LNCaP clone FGC (cell line): ENCODE measurements at places on chromosomes 6 and 20.

- DNase-seq, result no peak
These were observed 196.7 kb upstream of the CDH4 start for GRCh38 chr20:61055180-61056010.

DNA sequence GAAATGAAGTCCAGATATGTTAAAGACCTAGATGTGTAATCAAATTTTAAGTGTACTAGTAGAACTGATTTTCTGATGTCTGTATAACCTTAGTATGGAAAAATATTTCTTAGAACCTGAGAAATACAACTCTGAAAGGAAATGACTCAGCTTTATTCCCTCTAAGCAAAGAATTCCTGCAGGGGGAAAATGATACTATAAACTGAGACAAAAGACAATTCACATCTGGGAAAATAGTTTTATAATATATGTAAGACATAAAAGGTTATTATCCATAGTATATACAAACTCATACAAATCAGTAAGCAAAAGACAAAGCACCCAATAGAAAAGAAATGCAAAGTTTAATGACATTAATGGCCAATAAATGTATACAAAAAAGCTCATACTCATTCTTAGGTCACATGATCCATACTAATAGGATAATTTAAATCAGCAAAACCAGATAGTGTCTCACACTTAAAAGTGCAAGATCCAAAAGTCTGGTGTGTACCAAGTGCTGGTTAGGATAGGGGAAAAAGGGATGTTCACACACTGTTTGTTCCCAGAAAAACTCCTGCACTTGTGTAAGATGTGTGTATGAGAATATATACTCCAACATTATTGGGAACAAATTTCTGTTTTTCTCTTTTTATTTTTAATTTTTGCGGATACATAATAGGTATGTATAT lies 22.6 kb downstream of the RNF217 start:
- DNase-seq, result no peak

DNA sequence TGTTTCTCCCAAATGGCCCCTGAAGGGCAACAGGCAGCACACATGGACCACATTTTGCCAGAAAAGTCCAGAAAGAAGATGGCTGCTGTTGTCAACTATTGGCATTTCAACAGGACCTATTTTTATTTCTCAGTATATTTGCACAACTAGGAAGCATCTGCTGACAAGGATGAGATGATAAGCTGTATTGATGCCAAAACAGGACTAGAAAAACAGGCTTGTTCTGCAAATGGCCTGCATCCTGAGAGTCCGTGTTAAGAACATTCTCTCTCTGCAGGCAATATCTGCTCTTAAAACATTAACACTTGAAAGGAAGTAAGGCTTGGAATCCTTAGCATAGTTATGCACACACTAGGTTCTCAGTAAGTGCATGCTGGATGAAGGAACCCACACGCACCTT lies 283.7 kb downstream of the ESR1 start:
- peak; percentile 95 for DNase-seq

DNA sequence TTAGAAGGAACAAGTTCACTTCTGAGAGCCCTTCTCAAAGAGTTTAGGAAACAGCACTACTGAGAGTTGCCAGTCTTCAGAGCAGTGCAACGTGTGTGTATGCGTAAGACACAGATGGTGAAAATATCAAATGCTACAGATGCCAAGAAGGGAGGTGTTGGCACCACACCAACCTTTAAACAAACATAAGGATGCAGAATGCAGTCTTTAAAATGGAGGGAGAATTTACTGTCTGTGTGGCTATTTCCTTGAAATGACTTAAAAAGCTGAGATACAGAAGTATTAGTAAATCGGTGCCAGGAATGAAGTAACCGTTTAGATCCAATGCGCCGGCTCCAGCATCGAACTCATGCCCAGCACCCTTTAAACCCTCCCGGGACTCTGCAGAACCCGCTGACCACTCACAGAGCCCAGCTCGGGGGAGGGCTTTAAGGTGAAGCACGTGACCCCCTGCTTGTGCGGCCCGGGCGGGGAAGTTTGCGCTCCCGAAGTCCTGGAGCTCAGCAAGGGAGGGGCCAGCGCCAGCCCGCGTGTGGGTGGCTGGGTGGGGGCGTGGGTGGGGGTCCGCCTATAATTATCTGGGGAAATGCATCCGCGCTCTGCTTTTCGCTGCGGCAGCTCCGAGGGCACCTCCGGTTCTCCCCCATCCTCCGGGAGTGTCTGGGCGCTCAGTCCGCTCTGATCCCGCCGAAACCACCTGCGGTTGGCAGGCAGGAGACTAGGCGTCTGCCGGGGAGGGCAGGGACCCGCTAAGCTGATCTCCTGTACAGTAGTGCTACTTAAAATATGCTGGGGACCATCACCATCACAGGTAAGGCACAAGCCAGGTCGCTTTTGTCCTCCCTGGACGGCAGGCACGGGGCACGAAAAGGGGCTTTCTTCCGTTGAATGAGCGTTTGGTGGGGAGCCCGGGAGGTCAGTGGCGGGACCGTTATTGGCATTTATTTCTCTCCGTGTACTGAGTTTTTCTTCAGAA lies 66.0 kb downstream of the ZBTB2 start:
- DNase-seq, result peak; percentile 64

DNA sequence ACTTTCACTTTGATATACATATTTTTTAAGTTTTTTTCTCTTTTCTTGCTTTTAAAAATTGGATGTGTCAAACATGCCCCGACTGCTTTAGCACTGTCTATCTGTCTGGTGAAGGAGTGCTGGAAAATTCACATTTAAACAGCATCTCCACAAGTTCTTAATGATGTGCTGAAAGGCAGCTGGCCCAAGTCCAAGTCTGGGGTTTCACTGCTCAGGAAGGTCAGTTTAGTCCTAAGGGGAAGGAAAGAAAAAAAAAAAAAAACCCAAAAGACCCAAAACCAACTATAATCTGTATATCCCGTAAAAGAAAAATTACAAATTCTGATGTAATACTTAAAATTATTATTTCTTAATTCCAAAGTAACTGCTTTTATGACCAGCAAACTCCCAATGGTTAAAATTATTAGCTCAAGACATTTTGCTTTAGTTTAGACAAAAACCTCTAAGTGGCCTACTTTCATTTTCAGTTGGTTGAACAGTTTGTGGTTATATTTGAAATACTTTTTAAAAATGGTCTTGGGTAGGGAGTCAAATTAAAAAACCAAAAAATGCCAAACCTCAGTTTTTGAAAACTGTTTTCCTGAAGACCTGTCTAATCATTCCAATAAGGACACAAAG lies 79.5 kb upstream of the PREP start:
- DNase-seq, result no peak

GRCh38 chr6:157486572-157486971 lies 105.6 kb downstream of the ZDHHC14 start:
- DNase-seq, result no peak

DNA sequence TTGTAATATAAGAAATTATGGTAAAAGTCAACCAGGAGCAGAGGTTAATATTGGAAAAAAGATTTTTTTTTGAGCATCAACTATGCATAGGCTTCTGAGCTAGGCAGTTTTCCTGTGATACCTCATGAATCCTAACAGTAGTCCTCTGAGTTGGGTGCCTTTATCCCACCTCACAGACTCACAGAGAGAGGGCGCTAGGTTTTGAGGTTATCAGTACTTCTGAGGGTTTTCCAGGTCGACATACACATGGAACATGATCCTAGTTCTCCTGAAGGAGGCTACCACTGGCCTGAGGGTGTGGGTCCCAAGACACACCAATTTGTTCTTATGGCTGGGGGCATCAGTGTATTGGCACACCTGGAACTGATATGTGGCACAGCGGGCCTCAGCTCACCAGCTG lies 358.8 kb upstream of the JAG1 start:
- DNase-seq, result no peak

DNA sequence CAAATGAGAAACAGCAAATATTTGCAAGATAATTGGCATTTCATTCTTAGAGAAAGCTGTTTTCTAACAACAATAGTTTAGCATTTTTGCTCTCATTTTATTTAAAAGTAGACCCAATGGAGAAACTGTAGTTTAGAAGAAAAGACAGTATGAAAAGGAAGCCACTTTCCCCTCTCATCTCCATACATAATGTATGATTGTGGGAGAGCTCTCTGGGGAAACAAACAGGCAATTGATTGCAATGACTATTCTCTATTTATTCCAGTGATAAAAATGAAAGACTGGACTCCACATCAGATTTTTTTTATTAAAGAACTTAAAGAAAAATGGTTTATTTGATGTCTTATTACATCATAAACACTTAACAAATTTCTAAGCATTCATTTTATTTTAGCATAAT lies 116.8 kb upstream of the SASH1 start:
- DNase-seq, result no peak

- no peak for DNase-seq
These were observed at the start of gene DST for GRCh38 chr6:56642366-56643261. Gene DST, minus strand, starts transcription at chr6:56642889.

DNA sequence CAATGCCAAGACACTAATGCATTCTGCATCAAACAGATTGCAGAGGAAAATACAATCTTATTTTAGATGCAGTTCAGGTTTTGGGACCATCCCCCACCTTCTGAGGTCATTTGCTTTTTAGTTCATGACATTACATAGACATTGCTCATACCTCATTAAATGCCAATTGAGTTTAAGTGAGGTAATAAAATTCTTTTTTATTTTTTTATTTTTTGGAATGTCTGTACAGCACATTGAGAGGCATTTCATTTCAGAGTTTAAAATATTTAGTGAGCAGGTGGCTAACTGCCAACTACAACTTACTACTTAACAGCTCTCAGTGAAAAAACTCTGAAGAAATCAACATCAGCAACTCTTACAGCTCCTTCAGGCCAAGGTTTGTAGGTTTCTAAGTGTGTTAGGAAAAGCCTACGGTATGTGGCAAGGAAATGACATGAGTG lies 482.2 kb upstream of the RNF217 start:
- DNase-seq, result no peak

- DNase-seq, result no peak
These were observed 1.7 kb upstream of the SLC22A2 start for GRCh38 chr6:160260367-160260766.

DNA sequence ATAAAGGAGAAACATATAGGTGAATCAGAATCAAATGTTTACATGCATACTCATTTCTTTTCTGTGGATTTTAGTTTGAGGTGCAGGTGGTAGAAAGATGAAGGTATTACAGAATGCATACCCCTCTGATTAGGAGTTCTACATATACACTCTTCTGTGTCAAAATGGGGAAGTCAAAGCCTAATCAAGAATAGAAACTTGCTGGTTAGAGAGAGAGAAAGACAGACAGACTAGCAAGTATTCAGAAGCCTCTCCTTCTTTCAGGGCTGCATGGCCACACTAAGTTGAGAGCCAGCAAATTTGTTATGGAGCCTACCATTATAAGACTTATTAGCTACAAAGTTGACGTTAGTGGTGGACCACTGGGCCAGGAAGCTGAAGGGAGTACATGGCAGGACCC lies 358.3 kb upstream of the EYS start:
- no peak for DNase-seq

- no peak for DNase-seq
These were observed 28.3 kb upstream of the TLDC2 start for GRCh38 chr20:36847710-36848040.

- DNase-seq, result no peak
These were observed 48.8 kb upstream of the NKX2-2 start for GRCh38 chr20:21562656-21563055.

DNA sequence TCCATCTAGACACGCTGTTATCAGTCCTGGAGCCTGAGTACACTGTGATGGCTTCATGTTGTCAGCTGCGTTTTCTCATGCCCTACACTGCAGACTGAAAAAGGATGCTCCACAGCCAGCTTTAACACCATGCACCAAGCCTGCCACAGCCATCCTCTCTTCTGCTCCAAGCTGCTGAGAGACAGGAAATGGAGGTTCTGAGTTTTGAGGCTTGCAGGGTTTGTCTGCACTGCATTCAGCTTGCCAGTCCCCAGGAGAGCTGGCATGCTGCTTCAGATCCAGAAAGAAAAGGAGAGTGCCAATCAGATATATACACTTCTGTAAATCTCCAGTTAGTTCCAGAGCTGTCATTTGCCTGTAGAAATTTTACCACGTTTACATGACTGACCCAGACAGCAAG lies 550.7 kb upstream of the FLRT3 start:
- no peak for DNase-seq

DNA sequence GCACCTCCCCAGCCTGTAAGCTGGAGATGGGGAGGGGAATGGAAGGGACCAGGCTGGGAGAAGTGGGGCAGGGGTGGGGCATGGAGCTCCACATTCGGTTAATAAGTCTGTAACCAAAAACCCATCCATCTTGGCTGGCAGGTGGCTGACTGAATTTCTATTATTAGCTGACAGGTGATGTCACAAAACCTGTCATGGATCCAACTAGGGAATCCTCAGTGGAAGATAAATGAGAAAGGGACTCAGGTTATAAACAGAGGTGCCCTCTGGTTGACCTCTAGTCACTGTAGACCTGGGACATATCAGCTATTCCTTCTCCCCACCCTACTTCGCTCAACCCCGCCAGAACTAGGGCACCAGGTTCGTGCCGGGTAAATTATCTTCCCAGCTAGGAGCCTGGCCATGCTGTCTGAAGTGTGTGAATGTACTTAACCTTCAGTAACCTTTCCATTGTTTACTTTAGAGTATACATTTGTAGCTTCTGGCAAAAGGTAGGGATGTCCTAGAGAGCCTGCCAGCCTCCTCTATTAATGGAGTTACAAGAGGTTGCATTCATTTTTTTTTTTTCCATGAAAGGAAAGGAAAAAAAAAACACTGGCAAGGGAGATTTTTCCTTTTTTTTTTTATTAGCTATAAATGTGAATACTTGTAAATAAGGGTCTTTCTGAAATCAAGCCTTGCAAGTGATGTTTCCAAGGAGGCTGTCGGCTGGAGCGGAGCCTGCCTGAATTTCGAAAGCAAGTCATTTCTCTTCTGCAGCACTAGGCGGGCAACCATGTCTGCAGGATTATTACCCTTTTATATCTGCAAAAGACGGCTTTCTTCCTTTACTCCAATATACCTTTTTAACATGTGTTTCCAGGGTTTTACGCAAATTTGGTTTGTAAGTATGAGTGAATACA lies 135.9 kb downstream of the TMEM242 start:
- DNase-seq, result peak; percentile 91

DNA sequence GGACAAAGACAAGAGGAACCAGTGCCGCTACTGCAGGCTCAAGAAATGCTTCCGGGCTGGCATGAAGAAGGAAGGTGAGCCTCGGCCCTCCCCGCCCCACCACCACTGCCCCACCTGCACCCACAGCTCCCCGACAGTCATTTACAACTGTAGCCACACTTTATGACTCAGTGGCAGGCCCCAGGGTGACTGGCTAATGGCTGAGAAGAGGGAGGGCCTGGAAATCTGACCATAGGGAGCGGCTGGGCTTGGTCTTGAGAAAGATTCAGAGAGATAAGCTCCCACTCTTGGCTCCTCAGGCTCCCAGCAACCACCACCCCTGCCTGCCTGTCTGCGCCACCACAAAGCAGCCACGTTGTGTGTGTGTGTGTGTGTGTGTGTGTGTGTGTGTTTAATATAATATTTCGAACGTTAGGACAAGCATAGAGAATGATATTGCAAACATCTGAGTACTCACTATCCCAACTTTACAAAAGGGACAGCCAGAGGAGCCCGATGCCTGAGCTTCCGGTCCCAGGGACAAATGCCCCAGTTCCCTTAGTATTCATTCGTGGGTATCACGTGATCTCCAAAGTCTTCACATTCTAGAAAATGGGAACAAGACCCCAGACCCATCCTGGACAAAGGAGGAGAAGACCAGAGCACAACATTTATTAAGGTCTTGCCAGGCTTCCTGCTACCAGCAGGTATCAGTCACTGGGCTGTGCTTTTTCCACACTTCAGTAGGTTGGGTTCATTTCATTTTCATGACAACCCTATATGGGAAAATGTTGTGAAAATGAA lies 52.1 kb downstream of the HNF4A start:
- no peak for DNase-seq

- no peak for DNase-seq
These were observed 51.0 kb upstream of the TFAP2A start for GRCh38 chr6:10465629-10466499.
